ENCODE measurements at places on chromosomes 2 and 18.

- no peak for DNase-seq
Measured at GRCh38 chr2:147763861-147764260, 81.0 kb upstream of the ACVR2A start.

DNA sequence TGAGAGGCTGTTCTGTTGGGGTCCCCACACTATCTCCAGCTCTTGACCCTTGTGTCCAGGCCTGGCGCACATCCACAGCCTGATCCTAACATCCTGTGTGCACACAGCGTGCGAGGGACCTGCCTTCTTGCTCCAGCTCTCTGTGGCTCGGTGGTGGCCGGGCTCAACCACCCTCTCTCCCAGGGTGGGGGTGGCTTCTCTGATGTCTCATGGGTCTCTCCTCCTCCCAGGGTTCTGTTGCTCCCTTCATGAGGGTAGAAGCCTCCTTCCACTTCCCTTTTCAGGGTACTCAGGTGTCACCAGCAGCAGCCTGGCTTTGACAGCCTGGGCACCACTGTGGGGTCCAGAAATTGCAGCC, 196.9 kb upstream of the RAB6C start:
- no peak for DNase-seq

- DNase-seq, result no peak
Measured at GRCh38 chr18:35153609-35154272, 87.1 kb upstream of the ZNF397 start.

DNA sequence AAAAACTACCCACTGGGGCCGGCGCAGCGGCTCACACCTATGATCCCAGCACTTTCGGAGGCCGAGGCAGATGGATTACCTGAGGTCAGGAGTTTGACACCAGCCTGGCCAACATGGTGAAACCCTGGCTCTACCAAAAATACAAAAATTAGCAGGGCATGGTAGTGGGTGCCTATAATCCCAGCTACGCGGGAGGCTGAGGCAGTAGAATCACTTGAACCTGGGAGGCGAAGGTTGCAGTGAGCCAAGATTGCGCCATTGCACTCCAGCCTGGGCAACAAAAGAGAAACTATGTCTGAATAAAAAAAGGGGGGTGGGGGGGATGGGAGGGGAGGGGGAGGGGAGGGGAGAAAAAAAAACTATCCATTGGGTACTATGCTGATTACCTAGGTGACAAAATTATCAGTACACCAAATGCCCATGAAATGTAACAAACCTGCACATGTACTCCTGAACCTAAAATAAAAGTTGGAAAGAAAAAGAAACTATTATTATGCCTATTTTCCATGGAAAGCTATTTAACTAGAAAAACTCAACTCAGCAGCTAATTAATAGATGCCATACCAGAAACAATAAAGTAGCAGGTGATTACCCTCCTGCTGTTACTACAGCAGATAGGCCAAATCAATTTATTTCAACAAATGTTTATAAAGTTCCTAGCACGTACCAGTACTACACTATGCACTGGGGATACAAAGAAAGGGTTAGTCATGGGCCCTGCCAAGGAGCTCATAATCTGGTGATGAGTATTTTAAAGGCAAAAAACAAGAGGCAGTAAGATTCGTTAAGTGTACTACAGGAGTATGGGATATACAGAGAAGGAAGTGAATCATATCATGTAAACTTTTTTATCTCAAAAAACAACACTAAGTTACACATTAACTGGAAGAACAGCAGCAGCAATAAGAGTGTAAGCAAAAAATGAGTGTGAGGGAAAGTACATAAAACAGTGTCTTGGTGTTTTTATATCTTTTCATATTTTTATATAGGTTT, 112.8 kb upstream of the SLC39A10 start:
- DNase-seq, result no peak

DNA sequence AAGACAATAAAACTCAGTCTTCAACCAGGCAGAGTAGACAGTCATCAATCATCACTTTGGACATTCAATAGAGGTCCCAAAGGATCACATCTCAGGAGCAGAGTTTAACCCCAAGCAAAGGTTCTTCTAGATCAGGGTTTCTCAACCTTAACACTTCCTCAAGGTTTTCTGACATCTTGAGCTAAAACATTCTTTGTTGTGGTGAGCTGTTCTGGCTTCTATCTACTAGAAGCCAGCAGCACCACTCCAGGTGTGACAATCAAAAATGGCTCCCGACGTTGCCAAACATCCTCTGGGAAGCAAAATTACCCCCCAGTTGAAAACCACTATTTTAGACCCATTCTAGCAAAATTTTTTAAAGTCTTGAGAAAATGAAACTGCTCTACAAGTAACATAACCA, 22.0 kb downstream of the RTTN start:
- DNase-seq, result no peak

- no peak for DNase-seq
Measured at GRCh38 chr2:112640467-112640799, 5.3 kb upstream of the SLC20A1 start.

DNA sequence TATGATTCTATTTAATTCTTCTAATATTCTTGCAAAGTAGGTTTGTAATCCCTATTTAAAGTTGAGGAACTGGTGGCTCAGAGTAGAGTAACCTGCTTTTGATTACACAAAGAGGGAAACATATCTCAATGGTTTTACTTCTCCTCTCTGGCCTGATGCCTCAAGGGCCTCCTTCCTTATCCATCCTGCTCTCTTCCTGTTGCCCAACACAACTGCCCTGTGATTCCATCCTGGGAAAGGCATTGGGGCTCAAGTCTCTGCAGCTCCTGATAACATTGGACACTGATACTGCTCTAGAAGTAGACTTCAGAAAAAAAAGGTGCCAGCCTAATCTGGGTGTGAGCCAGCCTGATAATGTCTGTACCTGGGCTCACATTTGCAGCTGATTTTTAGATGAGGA, 75.8 kb downstream of the RDH14 start:
- no peak for DNase-seq

- no peak for DNase-seq
Measured at GRCh38 chr2:234722176-234722575, 225.3 kb upstream of the ARL4C start.

DNA sequence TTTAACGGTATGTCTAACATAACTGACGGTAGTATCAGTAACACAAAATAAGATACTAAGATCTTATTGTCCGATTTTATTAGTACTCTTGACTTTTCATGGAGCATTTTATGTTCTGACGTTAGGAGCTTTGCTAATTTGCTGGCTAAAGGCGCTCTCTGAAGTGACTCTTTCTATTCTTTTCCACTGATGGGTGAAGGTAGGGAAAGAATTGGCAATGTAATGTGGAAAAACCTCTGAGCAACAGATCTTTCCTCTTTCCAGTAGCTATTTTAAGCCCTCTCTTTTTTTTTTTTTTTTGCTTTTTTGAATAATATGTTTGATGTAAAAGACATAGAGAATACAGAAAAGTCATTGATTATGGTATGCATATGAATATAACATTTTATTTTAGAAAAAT, 4.6 kb downstream of the CCNYL1 start:
- DNase-seq, result no peak

- DNase-seq, result no peak
Measured at GRCh38 chr2:241062389-241063092, 39.5 kb downstream of the MTERF4 start.

- DNase-seq, result no peak
Measured at GRCh38 chr2:239121600-239122012, 273.7 kb downstream of the TWIST2 start.

GRCh38 chr2:136932700-136933099, 167.4 kb downstream of the THSD7B start:
- DNase-seq, result no peak

- DNase-seq, result no peak
Measured at GRCh38 chr18:51398104-51398503, 200.6 kb upstream of the MEX3C start.

GRCh38 chr2:38433607-38433975, 56.5 kb upstream of the ATL2 start:
- no peak for DNase-seq

GRCh38 chr2:60735496-60736250, 20.4 kb upstream of the PAPOLG start:
- no peak for DNase-seq

GRCh38 chr2:100654611-100655010, 91.8 kb downstream of the PDCL3 start:
- DNase-seq, result no peak

- DNase-seq, result no peak
Measured at GRCh38 chr2:154455166-154455565, 243.3 kb upstream of the KCNJ3 start.

- no peak for DNase-seq
Measured at GRCh38 chr2:12223732-12224131, 477.3 kb downstream of the LPIN1 start.

DNA sequence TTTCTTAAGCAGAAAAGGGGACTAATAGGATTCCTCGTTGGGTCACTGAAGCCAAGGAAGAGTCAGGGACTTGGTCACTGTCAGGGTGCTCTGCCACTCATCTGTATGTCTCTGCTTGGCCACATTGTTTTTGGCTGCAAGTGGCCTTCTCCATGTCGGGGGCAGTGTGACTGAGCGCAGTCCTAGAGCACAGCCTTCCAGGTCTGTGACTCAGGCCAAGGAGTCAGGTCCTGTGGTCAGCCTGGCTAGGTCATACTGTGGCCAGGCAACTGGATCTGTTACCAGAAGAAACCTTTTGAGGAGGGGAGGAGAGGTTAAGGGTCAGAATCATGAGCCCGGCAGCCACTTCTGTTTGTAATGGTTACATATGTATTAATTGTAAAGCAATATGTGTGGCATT, 61.3 kb downstream of the GALNT1 start:
- DNase-seq, result no peak

DNA sequence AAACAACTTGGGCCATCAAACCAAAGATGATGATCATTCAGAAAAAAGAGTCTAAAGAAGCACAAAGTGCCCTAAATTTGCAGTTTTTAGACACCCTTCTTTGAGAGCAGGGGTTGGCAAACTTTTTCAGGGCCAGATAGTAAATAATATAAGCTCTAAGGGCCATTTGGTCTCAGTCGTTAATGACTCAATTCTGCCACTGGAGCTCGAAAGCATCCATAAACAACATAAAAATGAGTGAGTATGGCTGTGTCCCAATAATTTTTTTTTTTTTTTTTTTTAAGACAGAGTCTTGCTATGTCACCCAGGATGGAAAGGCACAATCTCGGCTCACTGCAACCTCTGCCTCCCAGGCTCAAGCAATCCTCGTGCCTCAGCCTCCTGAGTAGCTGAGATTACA, 152.3 kb downstream of the DTNB start:
- no peak for DNase-seq
